ENCODE measurements at places on chromosomes 2 and 18. TPM values are rescaled to one million over a fixed set of nuclear protein-coding genes. Genes with fewer than 3 reads are reported as not detected.

DNA sequence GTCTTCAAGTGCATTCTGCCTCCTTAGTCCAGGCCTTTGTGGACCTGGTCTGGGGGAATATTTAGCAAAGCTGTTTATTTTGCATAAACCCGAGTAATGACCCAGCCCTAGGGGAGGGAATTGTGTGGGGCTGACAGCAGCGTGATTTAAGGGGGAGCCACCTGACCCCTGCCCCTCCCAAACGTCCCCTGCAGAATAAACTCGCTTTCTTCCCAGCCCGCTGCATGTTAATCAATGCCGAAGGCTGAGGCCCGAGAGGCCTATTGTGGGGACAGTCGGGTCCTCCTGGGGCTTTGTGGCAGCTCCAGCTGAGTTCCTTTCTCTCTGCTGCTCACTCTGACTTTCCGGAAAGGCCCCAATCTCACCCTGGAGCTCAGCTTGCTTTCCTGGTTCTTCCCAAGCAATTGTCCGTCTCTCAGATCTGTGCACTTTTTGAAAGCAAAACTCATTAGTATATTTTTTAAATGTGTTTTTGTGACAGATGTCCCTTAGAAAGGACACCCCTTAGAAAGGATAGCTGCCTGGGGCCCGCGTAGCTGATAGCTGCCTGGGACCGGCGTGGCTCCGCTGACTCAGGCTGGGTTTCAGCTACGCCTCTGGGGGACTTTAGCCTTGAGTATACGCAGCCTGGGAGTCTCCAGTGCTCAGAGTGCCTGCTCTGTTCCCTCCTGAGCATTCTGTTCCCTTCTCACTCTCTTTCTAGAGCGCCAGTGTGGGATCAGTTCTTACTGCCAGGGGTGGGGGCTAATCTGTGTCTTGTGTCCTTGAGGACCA lies 158.3 kb downstream of the GLI2 start:
- DNase-seq = peak; percentile 61

DNA sequence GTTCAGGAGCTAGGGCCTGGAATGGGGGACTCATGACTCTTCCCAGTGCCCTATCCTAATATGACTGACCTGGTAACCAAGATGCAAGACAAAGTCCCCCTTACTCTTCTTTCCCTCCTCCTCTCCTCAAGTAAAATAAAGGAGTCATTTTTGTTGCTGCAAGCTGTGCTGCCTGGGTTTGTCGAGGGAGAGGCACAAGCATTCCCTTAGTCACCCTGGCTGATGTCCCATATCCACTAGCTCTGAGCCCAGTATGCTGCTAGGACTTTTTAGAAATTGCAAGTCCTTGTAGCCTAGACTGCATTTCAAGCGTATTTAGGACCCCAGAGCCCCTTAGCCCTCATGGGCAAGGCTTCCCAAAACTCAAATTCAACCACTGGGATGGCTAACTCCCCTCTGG lies 338.5 kb upstream of the SETBP1 start:
- DNase-seq = no peak

GRCh38 chr2:9333591-9334171 lies 89.6 kb downstream of the ITGB1BP1 start:
- DNase-seq = peak; percentile 34

- DNase-seq = no peak
These were observed 472.0 kb downstream of the DCDC2C start for GRCh38 chr2:4175343-4175742.

DNA sequence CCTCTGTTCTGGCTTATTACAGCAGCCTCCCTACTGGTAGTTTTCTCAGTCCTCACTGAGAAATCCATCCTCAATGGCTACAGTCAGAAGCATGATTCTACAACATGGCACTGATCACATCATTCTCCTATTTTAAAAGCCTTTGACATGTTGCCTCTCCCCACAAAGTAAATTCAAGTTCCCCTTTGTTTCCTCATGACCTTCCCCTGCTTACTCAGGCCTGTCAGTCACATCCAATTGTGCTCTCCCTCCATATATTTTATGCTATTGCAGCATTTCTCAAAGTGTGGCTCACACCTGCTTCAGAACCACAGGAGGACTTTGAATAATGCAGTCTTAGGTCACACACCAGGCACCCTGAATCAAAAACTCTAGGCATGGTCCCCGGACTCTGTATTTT lies 124.6 kb downstream of the SPOPL start:
- DNase-seq = no peak

DNA sequence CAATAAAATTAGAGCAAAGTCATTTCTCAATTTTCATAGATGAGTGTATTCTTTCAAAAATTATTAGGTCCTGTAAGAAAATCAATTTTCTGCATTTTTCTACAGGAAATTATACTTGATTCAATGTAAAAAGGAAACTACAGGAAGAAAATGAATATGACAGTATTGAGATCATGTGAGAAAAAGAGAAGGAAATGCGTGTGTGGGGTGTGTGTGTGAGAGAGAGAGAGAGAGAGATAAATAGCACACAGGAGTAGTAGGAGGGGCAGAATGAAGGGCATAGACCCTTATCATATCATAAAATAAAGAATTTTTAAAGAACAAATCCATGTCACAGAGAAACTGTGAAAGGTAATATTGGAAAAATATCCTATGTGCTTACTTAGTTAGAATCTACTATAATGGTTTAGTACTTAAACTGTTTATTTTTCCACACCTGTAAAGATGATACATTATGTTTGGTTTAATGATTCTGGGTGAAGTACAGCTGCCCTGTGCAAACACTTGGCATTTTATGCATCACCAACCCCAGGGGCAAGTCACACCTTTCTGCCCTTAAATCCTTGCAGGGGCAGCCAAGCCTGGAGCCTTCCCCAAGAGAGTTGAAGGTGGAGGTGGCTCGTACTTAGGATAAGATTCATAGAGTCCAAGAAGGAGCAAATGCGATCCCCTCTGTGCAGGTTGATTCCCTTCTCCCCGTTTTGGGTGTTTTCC lies 276.4 kb downstream of the TGIF1 start:
- DNase-seq = no peak

Gene POMC
- total RNA-seq = 4.4 TPM

DNA sequence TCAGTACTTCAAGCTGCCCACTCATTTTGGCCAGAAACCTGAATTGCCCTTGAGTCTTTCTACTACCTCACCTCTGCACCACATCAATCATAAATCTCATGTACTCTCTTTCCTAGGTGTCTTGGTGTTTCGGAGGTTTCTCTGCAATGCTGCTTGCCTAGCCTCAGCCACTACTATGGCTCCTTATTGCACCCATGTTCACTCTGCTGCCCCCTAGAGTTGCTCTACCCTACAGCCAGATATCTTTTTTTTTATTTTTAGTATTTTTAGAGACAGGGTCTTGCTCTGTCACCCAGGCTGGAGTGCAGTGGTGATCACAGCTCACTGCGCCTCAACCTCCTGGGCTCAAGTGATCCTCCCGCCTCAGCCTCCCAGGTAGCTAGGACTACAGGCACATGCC lies 413.0 kb downstream of the PTPRM start:
- DNase-seq = peak; percentile 31
